GM20000 (cell line): ENCODE measurements at places on chromosomes 1 and 21.
A peak's percentile ranks its signal among the peaks of the same experiment; 100 is the strongest.

DNA sequence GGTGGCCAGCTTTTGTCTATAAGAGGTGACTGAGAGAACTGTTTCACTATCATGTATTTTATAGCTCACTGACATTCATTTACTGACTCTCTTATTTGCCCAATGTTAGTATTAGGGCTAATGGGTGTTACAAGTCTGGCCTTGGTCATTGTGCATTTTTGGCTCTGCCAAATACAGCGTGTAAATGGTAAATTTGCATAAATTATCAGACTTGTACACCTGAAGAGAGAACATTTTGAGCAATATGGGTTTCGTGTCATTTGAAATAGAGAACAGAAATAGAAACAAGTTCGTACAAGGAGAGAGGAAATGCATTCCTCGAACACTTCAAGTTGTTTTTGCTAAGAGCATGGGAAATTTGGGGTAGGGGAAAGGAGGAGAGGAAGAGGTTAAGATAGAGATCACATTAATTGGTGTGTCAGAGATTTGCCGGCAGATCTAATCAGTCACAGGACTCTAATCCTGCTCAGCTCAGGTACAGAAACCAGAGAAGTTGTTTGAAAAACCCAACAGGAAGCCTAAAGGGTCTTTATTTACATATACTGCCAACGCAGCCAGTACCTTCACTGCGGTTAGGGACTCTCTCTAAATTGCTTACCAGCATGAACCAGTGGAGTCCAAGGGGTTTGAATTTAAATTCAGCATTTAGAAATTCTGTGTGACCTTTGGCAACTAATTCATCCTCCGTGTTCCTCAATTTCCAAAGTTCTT lies 261.5 kb downstream of the GPATCH2 start:
- peak; percentile 9 for DNase-seq

GRCh38 chr1:156479093-156480015 lies 21.2 kb downstream of the MEF2D start:
- no peak for DNase-seq

- DNase-seq = no peak
Observed at GRCh38 chr1:5889462-5889861, 102.8 kb downstream of the NPHP4 start.

DNA sequence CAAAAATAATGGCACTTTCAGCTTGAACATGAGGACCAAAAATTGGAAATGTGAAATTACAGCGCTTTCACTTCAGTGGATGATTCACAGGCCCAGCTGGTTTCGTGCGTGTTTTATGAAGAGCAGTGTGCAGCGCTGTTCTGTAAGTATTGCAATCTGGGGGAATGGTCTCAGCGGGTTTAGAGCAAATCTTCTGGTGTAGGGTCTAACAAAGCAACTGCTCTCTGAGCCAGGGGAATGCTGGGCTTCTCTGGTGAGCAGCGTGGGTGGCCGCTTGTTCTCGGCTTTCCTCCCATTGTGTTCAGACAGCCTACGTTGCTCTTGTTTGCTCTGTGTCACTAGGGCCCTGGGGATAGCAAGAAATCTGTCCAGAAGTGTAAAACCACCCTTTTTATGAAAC lies 42.4 kb upstream of the GADD45A start:
- no peak for DNase-seq

- DNase-seq = peak; percentile 48
Observed at GRCh38 chr1:235650341-235651169, 971 bp upstream of the GNG4 start.

DNA sequence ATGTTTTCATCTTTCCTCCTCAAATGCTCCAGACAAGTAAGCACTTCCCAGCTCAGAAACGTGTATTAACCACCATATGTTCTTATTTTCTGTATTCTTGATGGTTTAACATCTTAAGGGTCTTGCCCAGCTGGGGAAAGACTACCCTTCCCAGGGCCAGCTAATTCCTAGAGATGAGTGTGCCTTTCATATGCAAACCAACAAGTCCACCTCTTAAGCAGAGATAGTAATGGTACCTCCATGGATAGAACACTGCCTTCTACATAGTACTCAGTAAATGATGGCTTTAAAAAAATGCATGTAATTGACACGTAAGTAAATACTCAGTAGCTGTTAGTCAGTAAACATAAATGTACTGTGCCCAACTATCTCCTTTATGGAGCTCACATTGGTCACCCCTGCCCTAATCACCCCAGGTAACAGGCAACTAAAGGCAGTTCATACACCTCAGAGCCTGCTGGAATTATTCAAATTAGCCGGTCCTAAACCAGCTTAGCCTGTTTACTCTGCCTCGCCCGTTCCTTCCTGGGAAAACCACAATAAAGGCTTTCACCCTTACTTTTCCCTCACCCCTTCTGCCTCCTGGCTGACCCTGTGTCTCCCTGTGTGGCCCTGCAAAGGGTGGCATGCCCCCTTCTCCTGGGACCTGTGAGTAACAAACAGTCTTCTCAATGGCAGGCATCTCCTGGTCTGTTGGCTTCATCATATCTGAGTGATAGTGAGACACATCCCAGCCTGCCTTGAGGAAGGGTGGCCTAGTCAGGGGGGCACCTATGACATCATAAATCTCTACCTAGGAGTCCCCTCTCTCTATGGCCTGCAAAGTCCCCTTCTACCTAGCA lies 40.1 kb upstream of the KLHDC7A start:
- no peak for DNase-seq

DNA sequence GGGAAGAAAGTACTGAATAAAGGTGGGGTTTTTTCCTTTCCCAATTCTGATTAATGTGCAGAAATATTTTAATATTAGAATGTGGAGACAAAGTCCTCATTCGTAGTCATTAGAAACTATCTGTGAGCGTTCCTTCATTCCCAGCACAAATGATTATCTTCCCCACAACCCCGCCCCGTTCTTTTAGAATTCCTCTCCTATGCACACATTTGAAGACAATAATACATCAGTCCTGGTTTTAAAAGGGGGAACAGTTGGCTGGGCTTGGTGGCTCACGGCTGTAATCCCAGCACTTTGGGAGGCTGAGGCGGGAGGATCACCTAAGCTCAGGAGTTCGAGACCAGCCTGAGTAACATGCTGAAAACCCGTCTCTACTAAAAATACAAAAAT lies 876 bp downstream of the ALDH9A1 start:
- no peak for DNase-seq

GRCh38 chr1:53145619-53145941 lies 3.1 kb upstream of the SLC1A7 start:
- no peak for DNase-seq

- no peak for DNase-seq
Observed at GRCh38 chr1:227357927-227358302, 39.6 kb upstream of the CDC42BPA start.

DNA sequence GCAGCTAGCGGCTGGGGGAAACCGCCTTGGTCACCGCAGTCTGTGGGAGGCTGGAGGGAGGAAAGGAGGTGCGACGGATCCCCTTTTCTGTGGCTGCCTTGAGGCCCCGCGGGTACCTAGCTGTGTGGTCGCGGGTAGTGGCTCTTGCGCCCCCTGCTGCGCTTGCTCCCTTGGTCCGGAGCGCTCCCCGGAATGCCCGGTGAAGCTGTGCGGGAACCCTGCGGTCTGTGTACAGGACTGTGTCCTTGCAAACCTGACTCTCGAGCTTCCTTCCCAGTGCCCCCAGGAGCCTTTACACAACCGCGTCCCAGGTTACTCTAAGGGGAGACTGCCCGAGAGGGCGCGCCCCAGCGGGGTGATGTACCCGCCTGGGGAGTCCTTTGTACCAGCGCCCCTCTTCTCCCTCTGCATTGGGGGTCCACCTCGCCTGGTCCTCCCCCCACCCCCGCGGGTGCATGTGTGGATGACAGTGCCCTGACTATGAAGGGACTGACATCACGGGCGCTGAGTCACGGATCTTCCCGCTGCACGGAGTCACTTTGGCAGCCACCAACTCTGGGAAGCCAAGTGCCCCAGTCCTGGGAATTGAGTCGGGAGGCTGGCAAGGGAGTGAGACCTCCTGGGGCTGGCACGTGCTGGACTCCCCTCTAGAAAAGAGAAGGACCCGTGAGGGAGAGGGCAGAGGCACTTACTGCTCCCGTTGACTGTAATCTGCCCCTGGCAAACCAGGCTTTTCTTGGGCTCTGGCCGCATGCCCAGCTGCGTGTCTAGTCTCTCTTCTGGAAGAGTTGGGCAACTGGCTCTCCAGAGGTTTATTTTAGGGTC lies 816 bp downstream of the IL6R start:
- DNase-seq = peak; percentile 44

- no peak for DNase-seq
Observed at GRCh38 chr1:155645034-155645598, 35.1 kb downstream of the MSTO1 start.

- no peak for DNase-seq
Observed at GRCh38 chr1:114728553-114728952, 12.0 kb upstream of the NRAS start.

- no peak for DNase-seq
Observed at GRCh38 chr1:87182611-87183010, 146.1 kb upstream of the LMO4 start.

DNA sequence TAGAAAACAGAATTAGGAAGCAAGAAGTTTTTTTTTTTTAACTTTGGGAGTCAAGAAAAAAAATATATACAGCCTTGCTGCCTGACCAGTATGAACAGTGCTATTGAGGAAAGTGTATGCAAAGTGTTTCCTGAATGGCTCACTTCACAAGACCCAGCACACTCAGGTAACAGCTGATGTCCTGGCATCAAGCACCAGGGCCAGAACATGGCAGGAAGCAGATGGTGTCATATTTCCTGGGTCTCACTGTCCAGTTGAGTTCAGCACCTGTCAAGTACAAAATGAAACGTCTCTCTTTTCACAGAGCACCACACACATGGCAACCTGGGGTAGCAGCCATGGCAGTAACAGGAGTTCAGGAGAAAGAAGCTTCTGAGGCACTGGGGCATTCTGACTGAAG lies 372.3 kb downstream of the TTLL7 start:
- DNase-seq = no peak

DNA sequence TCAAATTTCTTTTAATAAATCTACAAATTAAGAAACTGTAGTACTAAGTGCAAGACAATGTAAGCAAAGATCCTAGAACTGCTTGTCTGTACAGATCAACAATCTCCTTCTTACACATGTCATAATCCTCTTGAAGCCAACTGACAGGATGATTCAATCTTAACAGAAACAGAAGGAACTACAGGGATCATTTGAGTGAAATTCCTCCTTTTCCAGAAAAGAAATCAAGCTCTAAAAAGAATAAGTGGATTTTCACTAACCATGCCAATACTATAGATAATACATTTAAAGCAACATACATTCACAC lies 53.2 kb downstream of the RAB3GAP2 start:
- no peak for DNase-seq

- DNase-seq = peak; percentile 90
Observed at GRCh38 chr1:40315239-40315794, 1.8 kb downstream of the COL9A2 start.

- DNase-seq = no peak
Observed at GRCh38 chr1:185284116-185284515, 32.9 kb downstream of the IVNS1ABP start.

- no peak for DNase-seq
Observed at GRCh38 chr21:30306884-30307283, 13.2 kb downstream of the KRTAP26-1 start.

GRCh38 chr1:10400013-10400412 lies 1.1 kb downstream of the PGD start:
- DNase-seq = no peak

DNA sequence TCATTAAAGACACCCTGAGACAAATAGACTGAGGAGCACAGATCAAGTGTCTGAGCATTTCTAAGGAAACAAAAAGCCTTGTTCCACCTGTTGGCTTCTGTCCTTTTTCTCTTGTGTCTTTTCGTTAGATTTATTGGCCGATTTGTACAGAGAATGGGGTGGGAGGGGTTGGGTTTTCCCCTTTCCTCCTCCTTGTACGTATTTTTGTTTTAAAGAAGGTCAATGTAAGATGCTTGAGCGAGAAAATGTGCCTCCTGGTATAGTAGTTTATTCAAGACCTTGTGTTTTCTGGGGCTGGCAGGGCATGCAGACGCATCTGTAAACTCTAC lies 1.2 kb downstream of the BCL9 start:
- DNase-seq = no peak

DNA sequence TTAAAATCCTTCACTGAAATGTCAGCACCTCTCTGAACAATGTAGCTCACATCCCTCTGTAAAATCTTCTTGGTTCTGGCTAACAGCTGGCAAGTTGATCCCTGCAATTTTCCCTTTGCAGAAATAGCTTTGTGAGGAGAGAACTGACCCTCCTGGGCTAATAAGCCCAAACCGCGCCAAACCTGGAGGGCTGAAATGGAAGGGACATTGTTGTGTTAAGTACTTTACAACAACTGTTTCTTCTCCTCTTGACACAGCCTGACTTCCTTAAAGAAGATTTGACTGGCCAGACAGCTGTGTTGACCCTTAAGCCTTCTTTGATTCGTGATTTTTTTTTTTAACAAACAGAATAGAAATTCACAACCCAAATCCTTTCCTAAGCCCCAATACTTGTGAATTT lies 5.7 kb downstream of the LMX1A start:
- no peak for DNase-seq

DNA sequence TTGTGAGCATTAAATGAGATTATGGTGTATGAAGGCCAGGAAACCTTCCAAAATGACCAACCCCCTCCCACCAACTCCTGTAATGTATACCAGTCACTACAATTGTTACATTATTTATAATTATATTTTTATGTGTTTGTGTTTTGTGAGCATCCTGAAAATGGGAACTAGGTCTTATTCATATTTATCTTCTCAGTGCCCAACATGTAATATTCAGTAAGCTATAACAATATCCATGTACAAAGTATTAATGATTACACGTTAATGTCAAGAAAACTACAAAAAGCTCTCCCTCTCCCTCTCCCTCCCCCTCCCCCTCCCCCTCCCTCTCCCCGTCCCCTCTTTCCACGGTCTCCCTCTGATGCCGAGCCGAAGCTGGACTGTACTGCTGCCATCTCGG lies 19.0 kb upstream of the ASAP3 start:
- no peak for DNase-seq

- DNase-seq = no peak
Observed at GRCh38 chr1:172378109-172378760, 42.2 kb upstream of the C1orf105 start.

DNA sequence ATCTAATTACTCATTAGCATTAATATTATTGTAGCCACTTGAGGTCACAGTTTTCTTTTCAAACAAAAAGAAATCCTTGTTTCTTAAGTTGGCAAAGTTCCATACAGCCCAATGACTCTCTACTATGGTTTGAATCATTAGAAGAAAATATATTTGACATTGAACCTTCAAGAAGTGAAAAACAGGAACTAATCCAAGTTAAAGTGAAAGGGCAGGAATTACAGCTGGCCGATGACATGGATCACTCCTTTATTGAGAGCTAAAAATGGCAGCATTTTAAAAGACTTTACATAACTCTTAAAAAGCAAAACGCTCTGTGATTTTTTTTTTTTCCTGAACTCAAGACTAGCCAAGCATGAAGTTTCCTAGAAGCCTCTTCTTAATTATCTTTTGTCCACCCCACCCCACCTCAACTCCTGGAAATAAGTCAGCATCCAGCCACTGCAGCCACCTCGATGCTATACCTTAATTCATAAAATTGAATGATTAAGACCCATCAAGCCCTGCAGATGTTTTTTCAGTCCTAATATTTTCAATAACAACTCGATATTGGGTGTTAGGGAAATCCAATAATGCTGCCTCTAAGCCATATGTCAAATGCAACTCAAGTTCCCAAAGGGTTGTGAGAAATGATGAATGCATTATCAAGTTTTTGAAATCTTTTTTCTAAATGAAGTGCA lies 323.1 kb downstream of the HHIPL2 start:
- DNase-seq = no peak

GRCh38 chr21:39663742-39664492 lies 51.2 kb downstream of the B3GALT5 start:
- DNase-seq = no peak
